Anterior cingulate cortex (tissue), 58 donors: ENCODE measurements at places on chromosomes 6 and 20.

DNA sequence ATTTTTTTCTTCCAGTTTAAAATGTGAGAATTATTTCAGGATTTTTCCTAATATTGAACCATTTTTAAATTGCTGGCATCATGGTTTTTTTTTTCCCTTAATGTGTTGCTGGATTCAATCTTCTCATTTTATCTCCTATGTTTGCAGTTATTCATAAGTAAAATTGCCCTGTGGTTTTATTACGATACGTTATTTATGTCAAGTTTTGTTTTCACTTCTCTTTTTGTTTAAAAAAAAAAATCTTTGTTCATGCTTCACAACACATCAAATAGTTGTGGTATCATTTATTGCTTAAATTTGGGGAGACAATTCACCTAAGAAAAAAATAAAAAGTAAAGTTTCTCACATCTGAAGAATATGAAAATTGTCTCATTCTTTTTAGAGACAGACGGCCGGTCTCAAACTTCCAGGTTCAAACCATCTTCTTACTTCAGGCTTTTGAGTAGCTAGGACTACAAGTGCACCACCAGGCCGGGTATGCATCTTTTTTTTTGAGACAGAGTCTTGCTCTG lies 239.3 kb upstream of the ID4 start:
- DNase-seq, result no peak

DNA sequence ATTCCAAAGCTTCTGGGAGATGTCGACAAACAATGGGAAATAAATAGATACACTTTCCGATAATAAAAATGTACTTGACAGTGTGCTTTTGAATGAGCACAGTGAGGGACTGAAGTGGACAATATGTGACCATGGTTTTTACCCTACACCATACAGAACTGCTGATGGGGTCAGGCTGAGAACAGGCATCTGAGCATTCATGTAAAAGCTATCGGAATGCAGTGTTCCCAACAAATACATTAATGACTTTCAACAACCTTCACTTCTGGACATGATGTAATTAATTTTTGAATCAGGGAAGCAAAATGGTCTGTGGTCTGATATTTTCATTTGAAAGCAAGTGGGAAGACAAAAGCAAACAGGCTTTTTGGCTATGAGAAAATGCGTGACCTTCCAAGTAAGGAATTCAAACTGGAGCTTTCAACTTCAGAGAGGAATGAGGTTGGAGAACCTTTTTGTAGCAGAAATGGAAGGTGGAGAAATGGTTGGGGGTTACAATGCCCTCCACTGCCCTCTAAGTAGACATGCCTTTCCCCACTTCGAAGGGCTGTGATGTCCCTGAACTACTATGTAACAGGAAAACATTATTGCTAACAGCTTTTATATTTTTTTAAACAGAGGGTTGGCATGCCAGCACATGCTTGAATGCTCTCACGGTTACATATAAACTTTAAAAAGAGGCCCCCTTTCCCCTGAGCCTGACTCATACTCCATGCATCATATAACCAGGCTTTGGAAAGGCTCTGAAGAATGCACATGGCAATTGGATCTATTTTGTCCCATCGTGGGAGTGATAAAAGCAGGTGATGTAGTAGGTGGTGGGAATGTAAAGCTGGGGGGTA lies 203.5 kb upstream of the CITED2 start:
- DNase-seq, result no peak

- DNase-seq, result no peak
These were observed 169.2 kb upstream of the MANEA start for GRCh38 chr6:95408111-95408510.

GRCh38 chr6:40722553-40723258 lies 135.5 kb upstream of the LRFN2 start:
- DNase-seq, result no peak

- no peak for DNase-seq
These were observed 4.8 kb downstream of the NDRG3 start for GRCh38 chr20:36741072-36741471.

DNA sequence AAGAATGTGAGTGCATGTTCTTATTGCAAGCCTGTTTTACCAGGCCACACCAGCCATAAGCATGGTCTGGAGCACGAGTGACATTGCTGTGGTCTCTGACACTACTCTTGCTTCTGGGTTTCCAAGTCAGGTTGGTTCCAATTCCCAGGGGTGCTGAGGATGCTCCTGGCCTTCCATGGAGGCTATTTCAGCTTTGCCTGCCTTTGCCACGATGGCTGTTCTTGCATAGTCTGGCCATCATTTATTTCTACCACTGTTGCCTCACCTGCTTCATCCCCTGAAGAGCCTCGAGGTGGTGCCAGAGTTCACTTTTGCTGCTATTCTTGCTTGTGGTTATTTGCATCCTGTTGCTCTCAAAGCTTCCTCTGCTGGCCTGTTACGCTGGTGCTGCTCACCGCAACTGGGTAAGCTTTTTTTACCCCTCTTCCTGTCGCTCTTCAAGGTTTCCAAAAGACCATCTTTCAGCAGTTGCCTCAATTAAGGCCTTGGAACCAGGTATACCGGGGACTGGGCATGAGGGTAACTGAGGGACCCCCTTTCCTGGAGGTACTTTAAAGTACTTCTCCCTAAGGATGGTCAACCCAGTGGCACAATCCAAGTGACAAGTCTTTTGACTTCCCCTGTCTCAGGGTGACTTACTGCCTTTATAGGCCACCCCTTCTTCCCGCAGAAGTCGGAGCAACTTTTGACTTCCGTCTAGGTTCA lies 64.5 kb downstream of the AKAP7 start:
- DNase-seq, result no peak

- DNase-seq, result no peak
These were observed 59.0 kb downstream of the CD164 start for GRCh38 chr6:109323241-109323640.

GRCh38 chr20:33843854-33844253 lies 32.7 kb downstream of the CHMP4B start:
- DNase-seq, result no peak

DNA sequence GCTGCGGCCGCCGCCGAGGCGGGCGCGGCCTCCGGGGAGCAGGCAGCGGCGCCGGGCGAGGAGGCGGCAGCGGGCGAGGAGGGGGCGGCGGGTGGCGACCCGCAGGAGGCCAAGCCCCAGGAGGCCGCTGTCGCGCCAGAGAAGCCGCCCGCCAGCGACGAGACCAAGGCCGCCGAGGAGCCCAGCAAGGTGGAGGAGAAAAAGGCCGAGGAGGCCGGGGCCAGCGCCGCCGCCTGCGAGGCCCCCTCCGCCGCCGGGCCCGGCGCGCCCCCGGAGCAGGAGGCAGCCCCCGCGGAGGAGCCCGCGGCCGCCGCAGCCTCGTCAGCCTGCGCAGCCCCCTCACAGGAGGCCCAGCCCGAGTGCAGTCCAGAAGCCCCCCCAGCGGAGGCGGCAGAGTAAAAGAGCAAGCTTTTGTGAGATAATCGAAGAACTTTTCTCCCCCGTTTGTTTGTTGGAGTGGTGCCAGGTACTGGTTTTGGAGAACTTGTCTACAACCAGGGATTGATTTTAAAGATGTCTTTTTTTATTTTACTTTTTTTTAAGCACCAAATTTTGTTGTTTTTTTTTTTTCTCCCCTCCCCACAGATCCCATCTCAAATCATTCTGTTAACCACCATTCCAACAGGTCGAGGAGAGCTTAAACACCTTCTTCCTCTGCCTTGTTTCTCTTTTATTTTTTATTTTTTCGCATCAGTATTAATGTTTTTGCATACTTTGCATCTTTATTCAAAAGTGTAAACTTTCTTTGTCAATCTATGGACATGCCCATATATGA lies 3.2 kb downstream of the MARCKS start:
- DNase-seq, result peak; percentile 17

DNA sequence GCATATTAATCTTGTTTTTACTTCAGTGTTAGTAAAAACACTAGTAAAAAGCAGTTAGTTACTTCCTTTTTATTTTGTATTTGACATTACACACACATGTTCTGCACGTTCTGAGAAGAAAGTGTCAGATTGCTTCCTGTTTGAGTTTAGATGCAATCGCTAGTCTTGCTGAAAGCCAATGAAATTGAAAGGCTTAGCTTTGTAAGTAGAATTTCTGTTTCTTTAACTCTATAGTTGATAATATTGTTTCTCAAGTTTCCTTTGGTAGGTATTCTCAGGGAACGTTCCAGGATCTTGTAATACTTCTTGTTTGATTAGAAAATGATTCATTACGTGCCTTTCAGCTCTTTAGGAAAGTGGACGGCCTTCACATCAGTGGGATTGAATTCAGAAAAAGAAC lies 55.0 kb downstream of the CDKAL1 start:
- DNase-seq, result no peak

GRCh38 chr6:44258921-44259320 lies 1.6 kb upstream of the SLC35B2 start:
- DNase-seq, result no peak

- DNase-seq, result no peak
These were observed 1.1 kb upstream of the ZBTB2 start for GRCh38 chr6:151392427-151392826.

GRCh38 chr6:7440476-7440875 lies 50.9 kb downstream of the RIOK1 start:
- DNase-seq, result no peak

DNA sequence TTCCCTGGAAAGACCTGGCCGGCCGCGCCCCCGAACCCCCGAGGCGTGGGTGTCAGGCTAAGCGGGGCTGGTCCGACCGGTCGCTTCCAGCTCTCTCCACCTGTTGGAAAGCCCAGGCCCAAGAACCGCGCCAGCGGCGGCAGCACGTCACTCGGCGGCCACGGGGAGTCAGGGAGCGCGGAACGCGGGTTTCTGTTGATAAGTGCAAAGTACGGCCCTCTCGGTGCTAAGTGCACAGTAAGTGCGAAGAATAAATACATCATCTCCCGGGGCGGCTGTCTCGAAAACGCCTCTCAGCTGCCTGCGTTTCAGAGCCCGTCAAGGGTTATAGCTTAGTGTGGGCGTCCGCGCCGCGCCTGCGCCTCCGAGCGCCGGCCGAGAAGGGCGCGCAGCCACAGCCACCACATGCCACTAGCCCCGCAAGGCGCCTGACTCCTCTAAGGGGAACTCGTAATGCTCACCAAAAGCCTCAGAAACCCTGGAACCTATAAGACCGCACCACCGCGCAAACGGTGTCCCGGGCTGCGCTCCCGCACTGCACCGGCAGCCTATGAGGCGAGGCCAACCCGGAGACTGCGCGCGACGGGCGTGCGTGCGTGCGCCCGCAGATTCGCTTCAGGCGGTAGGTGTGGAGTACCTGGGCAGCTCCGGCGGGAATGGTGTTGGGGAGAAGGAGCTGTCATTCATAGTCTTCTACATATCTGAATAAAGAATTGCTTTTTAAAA lies 9.2 kb upstream of the TBX18 start:
- no peak for DNase-seq

DNA sequence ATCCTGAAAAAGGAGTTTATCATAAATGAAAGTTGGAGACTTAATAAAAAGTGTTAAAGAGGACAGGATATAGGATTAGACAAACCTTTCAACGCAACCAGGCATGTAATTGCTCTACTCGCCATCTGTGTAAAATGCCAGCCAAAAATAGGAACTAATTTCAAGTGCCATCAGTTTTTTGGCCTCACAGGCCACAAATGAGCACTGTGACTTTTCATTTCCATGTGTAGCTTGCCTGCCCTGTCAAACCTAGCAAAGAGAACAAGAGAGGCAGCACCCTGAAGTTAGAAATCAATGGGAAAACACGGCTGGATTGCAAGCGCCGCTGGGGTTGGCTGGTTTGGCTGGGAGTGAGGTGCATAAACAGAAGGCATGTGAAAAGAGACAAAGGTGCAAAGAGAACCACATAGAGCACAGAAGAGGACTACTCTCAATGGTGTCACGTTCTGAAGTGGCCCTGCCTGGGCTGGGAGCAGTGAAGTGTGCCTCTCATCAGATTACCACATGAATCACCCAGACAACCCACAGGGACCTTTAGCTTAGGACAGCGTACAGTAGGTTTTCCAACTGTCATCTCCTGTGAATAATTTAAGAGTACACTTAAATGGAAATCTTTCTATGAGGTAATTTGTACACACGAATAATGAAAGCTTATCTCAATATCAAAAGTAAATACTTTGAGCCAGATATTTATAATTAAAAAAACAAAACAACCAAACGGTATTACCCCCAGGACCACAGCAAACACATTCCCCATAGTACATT lies 78.0 kb upstream of the NHSL1 start:
- DNase-seq, result no peak

DNA sequence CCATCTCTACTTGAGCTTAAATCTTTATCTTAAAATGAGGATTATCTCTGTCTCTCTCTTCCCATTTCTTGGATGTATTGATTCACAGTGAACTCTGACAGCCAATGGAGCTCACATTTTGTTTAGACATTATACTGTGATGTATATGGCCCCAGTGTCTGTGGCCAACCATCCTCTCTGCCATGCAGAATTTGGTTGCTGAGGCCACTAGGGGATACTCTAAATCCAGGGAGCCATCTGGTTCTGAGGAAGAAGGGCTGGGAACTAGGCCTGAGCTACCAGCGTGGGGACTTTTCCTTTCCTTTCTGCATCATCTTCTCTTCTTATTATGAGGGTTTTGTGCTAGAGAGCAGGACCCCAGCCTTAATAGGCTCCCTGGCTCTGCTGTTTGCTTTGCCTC lies 59.1 kb upstream of the RIPOR2 start:
- DNase-seq, result no peak
